ENCODE measurements at places on chromosomes 11 and 22.

- DNase-seq, result no peak
Observed at GRCh38 chr11:20541503-20541902, 57.9 kb upstream of the SLC6A5 start.

DNA sequence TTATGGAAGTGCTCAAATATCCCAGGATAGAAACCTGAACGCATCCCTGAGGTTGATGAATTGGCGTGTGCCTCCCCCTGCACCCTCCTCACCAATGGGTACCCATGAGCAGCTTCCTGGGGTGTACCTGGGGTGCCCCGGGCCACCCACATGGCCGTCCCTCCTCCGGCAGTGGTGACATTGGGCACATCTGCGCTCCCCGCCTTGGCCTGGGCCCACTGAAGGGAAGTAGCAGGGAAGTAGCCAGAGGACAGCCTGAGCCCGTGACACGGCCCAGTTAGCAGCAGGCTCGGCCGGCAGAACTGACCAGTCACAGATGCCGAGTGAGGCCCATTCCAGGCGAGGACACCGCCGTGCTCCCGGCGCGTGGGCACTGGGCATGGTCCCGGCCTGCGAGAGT is 16.7 kb downstream of the MRPL23 start:
- no peak for DNase-seq

- no peak for DNase-seq
Observed at GRCh38 chr11:60777572-60777971, 7.6 kb upstream of the MS4A10 start.

DNA sequence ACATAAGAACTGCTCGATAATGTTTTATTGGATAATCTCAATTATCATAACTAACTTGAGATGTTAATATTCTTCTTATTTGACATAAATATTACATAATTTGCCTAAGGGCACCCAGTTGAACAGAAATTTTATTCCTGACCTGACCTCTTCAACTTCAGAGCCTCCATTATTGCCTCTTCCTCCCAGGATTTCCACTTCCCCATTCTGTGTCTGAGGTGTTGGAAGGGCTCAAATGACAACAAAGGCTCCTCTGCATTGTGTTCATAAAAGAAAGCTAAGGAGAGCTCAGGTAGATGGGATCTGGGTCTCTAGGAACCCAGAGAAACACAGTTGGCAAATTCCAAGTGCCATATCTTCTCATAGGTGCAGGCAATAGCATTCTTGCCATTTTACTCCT is 61.2 kb upstream of the ARHGAP20 start:
- DNase-seq, result no peak

DNA sequence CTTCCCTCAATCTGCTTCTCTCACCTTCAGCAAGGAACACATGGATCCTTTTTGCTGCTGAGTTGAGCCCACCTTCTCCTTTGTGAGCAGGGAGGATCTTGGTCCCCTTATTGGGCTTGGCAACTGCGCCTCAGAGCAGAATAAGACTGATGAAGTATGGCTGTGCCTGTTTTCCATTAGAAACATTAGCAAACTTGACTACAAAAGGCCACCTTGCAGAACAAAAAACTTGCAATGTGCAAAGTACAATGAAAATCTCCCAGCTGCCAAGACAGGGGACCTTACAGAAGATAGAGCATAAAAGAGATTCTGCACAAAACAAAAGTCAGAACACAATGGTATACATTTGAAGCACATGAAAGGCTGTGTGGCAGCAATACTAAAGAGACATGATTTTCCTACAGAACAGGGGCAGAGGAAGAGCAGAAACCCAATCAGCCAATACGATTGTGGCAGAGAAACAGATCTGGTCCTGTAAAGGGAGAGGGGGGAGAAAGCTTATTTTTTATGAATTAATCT is 173.5 kb upstream of the SNX19 start:
- DNase-seq, result no peak

DNA sequence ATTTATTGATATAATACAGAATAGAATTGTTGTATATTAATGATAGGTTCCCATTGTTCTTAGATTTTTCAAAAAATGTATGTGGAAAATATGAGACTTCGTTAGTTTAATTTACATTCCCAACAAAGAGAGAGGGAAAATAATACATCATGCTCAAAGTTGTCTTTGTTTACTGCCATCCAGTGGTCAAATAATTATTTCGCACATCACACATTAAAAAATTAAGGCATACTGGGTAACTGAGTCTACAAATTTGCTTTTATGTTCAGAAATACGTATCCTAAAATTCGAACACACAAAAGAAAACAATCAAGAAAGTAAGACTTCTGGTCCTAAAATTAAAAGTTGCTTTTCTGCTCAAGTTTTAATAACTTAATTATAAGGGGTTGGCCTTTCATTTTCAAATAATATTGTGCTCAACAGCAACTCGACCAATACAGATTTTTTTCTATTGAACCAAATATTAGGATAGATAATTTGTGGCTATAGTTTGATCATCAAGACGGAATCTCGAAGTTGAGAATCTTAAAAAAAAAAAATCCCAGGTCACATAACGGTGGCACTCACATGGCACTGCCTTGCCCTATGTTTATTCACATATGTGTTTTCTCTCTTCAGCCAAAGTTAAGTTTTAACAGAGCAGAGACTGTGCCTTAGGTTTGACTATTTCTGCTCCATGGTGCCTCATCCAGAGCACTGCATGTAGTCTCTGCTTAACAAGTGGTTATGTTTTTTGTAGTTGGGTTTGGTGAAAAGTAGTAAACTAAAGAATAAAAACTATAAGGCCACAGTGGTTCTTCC is 12.3 kb downstream of the PDGFD start:
- DNase-seq, result no peak

DNA sequence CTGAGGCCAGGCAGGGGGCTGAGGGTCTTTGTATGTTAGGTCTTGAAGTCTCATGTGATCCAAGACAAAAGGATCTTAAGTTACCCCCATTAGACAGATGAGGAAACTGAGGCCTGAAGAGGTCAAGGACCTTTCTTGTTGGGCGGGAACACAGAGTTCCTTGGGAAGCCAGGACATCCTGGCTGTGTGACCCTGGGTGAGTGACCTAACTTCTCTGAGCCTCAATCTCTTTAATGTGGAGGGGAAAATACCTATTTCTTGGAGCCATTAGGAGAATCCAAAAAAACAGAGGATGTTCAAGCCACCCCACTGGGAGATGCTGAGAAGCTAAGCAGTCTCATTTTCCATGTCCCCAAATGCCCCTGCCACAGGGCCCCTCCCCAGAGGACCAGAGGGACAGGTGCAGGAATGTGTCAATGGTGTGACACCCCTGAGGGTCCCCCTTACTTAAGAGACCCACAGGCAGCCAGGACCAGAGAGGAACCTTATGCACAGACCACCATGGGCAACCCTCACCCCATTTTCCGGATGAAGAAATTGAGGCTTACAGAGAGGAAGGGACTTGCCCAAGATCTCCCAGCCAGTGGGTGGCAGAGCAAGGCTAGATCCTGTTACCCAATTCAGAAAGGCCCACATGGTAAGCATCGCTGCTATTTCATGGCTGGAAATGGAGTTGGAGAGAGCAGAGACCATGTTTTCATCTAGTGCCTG is 8.0 kb downstream of the RAC2 start:
- no peak for DNase-seq

GRCh38 chr11:4183410-4184057 is 88.9 kb downstream of the RRM1 start:
- no peak for DNase-seq

DNA sequence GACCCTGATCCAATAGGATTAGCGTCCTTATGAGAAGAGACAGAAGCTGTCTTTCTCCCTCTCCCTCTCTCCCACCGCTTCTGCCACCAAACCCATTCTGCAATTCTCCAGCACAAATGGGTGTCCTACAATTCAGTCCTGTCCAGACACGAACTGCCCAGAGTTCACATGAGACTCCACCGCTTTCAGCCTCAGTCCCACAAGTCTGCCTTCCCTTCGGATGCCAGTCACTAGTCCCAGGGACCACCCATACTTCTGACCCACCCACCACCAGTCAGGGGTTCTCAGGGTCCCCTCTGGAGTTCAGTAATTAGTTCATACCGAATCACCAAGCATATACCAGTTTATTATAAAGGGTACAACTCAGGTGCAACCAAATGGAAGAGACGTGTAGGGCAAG is 73.6 kb downstream of the TRIM29 start:
- DNase-seq, result no peak

GRCh38 chr11:5335170-5335569 is 8.2 kb downstream of the OR51B5 start:
- no peak for DNase-seq

GRCh38 chr22:40388231-40388630 is 17.8 kb downstream of the SGSM3 start:
- DNase-seq, result no peak

DNA sequence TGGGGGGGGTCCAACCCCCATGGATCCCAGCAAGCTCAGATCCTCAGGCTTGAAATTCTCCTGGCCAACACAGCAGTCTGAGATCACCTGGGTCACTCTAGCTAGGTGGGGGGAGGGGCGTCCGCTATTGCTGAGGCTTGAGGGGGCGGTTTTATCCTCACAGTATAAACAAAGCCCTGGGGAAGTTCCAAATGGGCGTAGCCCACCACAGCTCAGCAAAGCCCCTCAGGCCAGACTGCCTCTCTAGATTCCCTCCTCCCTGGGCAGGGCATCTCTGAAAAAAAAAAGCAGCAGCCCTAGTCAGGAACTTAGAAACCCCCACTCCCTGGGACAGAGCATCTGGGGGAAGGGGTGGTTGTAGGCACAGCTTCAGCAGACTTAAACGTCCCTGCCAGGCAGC is 16.7 kb downstream of the TRPC6 start:
- no peak for DNase-seq

GRCh38 chr11:65899356-65900124 is 648 bp downstream of the FOSL1 start:
- no peak for DNase-seq

- DNase-seq, result no peak
Observed at GRCh38 chr22:46941968-46942798, 179.7 kb downstream of the TBC1D22A start.

DNA sequence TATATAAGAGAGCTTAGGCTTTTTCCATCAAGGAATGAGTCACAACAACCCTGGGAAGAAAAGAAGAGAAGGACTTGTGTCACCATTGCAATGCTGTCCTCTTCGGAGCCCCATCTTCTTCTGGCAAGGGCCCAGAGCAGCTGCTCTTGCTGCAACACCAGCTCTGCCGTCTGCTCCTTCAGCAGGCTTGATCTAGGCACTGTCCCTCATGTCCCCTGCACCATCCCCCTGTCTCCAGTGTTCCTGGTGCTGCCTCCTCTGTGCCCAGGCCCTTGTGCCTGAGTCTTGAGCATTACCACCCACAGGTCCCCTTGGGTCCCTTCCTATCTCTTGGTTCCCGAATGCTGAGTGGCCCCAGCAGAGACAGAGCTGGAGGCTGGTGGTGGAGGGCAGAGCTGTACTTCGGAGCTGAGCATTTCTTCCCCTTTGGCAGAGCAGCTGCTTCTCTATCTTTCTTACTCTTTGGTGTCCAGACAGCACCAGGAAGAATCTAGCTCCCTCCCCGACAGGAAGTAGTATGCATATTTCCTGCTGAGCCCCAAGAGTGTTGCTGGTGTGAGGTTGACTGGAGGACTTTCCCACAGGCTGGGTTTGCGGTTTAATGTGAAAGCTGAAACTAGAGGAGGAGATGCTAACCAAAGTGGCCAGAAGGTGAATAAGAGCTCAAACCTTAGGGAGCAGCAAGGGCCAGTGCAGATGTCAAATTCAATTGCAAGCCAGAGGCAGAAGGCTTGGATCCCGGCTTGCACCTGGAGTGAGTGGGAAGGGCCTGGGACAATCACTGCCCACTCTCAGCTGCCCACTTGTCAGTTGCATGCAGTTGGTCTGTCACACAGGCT is 27.8 kb downstream of the WEE1 start:
- peak; percentile 70 for DNase-seq

DNA sequence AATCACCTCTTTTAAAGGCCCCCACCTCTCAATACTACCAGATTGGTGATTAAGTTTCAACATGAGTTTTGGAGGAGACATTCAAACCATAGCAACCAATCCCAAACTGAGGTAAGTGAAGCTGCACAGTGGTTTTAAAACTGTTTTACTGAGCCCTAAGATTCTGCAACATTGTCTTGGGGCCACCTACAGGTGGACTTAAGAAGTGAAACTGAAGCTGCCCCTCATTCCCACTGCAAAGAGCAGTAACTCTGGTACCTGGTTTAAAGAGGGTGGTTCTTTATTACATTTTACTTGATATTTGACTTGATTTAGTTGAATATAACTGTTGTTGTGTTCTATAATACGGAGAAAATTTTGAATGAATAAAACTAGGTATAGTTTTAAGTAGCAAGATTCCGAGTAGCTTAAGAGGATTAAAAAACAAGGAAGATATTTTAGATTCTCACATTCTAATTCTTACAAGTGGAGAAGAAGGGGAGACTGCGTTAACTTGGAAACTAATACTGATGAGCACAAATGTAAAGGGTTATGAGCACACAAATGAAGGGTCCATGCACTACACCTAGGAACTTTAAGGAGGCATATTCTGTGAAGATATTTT is 26.7 kb downstream of the SYT9 start:
- DNase-seq, result no peak

- no peak for DNase-seq
Observed at GRCh38 chr22:41964112-41964491, 5.1 kb upstream of the SEPTIN3 start.

DNA sequence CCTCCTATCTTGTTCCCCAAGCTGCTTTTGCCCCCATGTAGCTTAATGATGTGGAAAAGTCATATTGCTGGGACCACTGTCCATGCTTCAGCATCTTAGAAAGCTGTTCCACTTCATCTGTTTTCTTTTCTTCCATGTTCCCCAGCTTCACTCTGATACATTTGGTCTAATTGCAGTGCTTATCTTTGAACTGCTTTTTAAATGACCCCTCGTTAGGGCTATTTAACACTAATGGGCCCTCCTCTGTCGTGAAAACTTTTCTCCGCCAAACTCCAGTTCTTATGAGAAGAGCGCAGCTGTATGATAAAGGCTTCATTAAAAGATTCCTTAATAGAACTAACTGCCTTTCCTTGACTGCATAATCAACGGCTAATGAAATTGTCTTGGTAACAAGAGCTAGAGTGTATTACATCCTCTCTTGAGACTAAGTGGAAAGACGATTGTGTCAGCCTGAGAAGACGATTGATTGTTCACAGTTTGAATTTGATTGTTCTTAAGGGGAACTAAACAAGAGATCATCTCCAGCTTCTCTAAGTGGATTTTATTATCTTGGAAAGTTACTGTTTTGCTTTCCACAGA is 165.0 kb upstream of the MTNR1B start:
- no peak for DNase-seq

GRCh38 chr11:33222052-33222750 is 35.0 kb upstream of the HIPK3 start:
- no peak for DNase-seq

GRCh38 chr11:67401495-67402191 is at the start of gene PPP1CA:
PPP1CA (minus strand) TSS chr11:67401858; CDS start chr11:67401782, 76 bp downstream.
- DNase-seq, result peak; percentile 94

GRCh38 chr22:18991821-18992442 is 55.8 kb upstream of the PRODH start:
- no peak for DNase-seq

DNA sequence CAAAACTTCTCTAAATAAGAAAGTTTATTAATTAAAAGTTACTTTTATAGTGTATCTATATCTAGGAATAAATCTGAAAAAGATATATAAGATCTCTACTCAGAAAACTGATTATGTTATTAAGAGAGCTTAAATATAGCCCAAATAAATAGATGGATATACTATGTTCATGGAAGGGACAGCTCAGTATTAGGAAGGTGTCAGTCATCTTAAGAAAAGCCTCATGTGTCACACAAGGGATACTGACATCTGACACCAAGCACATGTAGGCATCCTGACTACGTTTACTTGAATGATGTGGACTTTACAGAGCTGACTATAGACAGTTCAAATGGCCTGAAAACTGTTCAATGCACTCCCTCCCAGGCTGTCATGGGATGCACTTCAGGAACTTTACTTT is 19.3 kb downstream of the PPARA start:
- DNase-seq, result no peak
